Hematopoietic multipotent progenitor cell (in vitro differentiated cells): ENCODE measurements at places on chromosomes 2 and 18.

DNA sequence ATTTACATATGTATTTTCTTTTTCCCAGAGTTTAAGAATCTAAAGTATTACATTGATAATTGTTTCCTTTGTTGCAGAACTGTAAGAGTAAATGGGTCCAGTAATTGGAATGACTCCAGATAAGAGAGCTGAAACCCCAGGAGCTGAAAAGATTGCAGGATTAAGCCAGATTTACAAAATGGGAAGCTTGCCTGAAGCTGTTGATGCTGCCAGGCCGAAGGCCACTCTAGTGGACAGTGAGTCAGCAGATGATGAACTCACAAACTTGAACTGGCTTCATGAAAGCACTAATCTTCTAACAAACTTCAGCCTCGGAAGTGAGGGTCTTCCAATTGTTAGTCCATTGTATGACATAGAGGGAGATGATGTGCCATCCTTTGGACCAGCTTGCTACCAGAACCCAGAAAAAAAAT is 183.8 kb upstream of the STON1 start:
- DNase-seq: no peak

- DNase-seq: no peak
Observed at GRCh38 chr18:75066021-75066880, 142.7 kb downstream of the PTGR3 start.

GRCh38 chr18:8117006-8117371 is 492.2 kb upstream of the RAB12 start:
- no peak for DNase-seq

- DNase-seq: peak; percentile 37
Observed at GRCh38 chr2:221969087-221969829, 329.5 kb downstream of the PAX3 start.

GRCh38 chr18:80106482-80107051 is 2.5 kb upstream of the ADNP2 start:
- DNase-seq: no peak
